GM13977 (cell line): ENCODE measurements at places on chromosomes 1 and 21.

GRCh38 chr1:21827141-21827679 lies 15.1 kb downstream of the LDLRAD2 start:
- DNase-seq: no peak

DNA sequence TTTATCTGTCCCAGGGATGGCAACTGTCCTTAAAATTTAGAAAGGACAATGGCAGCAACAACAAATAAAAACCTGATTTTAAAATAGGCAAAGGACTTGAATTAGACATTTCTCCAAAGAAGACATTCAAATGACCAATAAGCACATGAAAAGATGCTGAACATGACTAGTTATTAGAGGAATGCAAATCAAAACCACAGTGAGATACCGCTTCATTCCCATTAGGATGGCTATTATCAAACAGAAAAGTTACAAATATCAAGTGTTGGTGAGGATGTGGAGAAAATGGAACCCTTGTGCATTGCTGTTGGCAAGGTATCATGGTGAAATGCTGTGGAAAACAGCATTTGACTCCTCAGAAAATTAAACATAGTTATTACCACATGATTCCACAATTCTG lies 120.7 kb downstream of the CRB1 start:
- DNase-seq: no peak

DNA sequence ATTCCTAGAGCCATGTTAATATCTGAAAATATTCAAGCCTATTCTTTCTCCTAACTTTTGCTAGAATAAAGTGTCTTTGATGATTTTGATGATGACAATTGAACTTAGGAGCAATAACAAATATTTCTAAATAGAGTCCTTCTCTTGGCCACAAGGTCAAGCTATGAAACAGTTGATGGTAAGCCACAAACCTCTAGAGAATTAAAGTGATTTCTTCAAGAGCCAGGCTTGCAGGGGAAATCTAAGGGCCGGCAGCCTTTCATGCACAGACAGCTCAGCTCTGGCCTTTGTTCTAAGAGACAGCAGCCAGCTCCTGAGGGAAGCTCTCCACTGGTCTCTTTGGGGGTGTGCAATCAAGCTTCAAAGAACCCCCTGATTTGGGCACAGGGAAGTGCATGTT lies 59.0 kb downstream of the SUSD4 start:
- no peak for DNase-seq

GRCh38 chr1:52792036-52792435 lies 50.5 kb upstream of the ZYG11A start:
- DNase-seq: no peak

- DNase-seq: peak; percentile 44
These were observed 20.3 kb upstream of the C2CD2 start for GRCh38 chr21:41973861-41974751.

DNA sequence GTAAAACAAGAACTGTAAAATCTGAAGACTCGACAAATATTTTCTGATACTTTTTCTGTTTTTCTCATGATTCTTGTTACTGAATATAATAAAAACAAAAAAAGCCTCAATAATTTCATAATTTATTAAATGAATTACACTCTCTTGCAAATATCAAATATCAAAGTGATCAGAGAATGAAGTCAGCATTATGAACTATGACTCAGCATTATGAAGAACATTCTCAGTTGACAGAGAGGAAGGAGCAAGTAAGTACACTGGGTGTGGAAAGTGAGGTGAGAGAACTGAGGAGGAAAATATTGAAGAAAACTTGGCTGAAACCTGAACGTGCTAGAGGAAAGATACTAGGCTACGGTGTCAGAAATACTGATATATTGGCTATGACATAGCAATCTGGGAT lies 529.5 kb downstream of the KCNT2 start:
- DNase-seq: no peak
